LNCaP clone FGC (cell line): ENCODE measurements at places on chromosomes 1 and 21.

- DNase-seq: no peak
Observed at GRCh38 chr1:234551032-234551378, 59.0 kb downstream of the IRF2BP2 start.

GRCh38 chr1:57492586-57493226, 68.8 kb upstream of the DAB1 start:
- DNase-seq: no peak

- DNase-seq: no peak
Observed at GRCh38 chr1:31976401-31976800, 37.3 kb upstream of the KHDRBS1 start.

DNA sequence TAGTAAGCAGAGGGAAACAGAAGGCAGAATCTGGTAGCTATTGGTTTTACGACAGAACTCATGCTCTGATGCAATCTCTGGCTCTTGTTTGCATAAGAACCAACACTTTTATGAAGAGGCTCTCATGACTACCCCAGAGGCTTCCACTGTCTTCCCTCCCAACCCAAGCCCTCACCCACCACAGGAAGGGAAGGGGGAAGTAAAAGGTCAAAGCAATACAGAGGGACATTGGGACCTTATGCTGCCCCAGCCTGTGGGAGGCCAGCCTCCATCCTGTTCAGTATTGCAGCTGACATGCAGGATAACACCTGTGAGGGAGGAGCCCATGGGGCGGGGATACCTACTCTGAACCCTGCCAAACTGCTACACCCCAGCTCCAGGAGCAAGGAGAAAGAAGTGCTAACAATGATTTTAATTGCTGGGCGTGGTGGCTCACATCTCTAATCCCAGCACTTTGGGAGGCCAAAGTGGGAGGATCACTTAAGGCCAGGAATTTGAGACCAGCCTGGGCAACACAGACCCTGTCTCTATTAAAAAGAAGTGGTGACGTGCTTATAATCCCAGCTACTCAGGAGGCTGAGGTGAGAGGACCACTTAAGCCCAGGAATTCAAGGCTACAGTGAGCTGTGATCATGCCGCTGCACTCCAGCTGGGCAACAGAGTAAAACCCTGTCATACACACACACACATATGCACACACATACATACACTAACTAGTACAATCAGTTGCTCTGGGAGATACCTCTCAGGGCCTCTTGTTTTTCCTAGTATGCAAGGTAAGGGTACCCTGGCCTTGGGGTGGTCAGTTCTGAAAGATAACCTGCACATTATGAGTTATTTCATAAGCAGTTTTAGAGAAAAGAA, 9.5 kb downstream of the MR1 start:
- DNase-seq: no peak

DNA sequence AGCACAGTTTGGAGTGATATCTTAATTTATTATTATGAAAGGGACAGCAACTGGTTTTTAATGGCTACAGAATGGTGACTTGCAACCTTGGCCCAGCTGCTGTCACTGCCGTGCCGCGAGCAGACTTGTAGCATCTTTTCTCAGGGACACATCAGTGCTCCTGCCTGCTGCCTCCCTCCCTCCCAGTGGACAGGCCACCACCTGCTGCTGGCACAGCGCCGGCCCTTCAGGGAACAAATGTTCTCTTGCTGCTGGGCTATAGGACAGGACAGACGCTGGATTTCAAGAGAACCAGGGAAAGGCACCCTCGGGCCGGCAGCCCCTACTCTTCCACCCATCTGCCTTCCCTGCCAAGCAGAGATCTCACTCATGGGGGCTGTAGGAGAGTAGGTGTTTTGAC, 413.8 kb upstream of the NFIA start:
- no peak for DNase-seq

- DNase-seq: no peak
Observed at GRCh38 chr1:205936846-205937586, 6.2 kb downstream of the SLC26A9 start.

DNA sequence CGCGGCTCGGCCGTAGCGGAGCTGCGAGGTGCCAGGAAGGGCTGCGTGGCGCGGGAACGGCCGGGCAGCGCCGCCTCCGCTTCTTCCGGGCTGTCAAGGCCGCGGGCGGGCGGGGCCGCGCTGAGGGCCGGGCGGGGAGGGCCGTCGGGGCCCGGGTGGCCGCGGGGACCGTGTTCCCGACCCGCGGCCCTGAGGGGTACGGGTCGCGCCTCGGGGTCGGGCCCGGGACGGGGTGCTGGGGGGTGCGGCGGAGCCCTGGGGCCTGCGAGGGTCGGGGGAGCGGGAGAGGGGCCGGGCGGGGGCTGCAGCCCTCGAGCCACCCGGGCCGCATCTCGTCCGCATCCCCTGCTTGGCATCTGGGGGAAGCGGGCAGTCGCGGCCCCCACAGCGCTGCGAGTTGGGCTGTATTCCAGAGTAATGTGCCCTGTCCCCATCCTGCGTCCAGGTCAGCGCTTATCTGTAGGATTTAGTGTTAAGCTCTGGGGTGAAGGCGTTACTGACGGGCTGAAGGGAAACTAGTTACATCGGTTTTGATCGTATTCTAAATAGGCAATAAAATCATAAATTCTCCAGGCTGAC, 379 bp downstream of the RER1 start:
- DNase-seq: no peak

GRCh38 chr1:215064327-215064726, 18.2 kb upstream of the KCNK2 start:
- no peak for DNase-seq

- no peak for DNase-seq
Observed at GRCh38 chr1:13749543-13750341, 49.8 kb downstream of the PRDM2 start.

- DNase-seq: no peak
Observed at GRCh38 chr1:193058529-193059281, 455 bp downstream of the UCHL5 start.

DNA sequence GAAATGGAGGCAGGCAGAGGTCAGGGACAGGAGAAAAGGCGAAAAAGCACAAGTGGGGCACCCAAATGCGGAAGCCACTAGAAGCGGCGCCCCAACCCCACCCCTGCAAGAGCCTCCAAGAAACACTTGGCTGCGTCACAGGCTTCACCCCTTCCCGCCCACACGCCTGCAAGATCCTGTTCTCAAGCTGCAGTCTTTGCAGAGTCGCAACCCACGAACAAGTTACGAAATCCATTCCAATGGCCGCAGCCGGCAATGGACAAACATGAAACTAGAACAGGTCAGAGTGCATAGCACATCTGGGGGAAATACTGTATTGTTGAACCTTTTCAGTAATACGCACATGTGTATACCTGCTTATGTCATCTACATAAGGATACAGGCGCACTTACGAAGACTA, 103.6 kb downstream of the PSMG1 start:
- no peak for DNase-seq

GRCh38 chr1:225437710-225438437, 10.0 kb upstream of the LBR start:
- no peak for DNase-seq

DNA sequence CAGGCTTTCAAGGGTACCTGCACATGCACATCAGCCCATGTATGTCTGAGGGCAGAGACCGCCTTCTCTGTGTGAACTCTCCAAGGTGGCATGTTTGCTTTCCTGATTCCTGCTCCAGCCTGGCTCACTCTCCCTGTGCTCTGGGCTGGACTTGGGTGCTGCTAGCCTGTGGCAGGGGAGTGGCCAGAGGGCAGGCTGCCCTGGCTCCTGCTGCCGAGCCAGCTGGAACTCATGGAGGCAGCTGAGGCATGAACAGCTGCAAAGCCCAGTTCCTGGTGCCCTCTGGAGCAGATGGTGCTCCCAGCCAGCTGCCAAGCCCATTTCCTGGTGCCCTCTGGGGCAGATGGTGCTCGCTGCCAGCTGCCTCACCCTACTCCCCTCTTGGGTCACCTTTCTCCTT, 7.6 kb downstream of the UBL4B start:
- no peak for DNase-seq
